ENCODE measurements at places on chromosomes 13 and 19. TPM values are rescaled to one million over a fixed set of nuclear protein-coding genes. Genes with fewer than 3 reads are reported as not detected.

Gene LILRA1
- total RNA-seq, result not detected

Gene FAM98C
- total RNA-seq, result 13.2 TPM

Gene NLRP7
- not detected for total RNA-seq

Gene CRYL1
- 41.3 TPM for total RNA-seq

GRCh38 chr19:17874758-17875135 lies 3.0 kb downstream of the SLC5A5 start:
- no peak for DNase-seq

- DNase-seq, result no peak
These were observed 43.3 kb downstream of the SPATA13 start for GRCh38 chr13:24203811-24204210.

- peak; percentile 55 for DNase-seq
These were observed 725.2 kb upstream of the SLITRK1 start for GRCh38 chr13:84607261-84608013.

DNA sequence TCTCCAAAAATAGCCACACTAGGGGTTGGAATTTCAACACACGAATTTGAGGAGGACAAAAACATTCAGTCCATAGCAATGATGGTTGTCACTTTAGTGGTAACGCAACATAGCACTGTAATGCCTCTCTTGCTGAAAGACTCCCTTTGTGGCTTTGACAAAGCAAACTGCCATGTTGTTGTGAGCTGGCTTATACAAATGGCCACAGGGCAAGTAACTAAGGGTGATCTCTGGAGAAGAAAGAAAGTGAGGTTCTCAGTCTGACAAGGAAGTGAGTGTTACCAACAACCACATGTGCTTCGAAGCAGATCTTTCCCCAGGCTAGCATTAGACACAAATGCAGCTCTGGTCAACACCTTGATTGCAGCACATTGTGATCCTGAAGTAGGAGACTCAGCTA lies 79.1 kb upstream of the PCDH17 start:
- no peak for DNase-seq

- no peak for DNase-seq
These were observed 598.7 kb upstream of the KLF12 start for GRCh38 chr13:74732736-74733385.

DNA sequence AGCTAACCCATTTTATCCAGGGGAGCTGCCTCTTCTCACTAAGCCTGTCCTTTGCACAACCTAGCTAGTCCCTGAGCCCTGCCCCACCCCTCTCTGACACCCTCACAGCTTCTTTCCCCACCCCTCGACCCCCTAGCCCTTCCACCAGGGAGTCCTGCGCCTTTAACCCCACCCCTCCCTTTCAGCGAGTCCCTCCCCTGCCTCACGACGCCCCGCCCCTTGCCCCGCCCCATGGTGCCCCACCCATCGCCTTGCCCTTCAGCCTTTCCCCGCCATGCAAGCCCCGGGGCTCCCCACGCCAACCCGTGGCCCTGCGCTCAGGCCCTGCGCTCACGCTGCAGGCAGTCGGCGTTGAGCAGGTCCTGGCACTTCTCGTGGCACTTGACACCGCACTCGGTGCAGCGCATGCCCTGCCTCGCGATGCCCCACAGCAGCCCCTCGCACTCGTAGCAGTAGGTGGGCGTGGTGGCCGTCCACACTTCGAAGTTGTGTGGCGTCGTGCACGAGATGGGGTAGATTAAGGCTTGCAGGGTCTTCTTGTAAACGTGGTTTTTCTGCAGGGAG lies 40.0 kb downstream of the UNC13A start:
- DNase-seq, result no peak

DNA sequence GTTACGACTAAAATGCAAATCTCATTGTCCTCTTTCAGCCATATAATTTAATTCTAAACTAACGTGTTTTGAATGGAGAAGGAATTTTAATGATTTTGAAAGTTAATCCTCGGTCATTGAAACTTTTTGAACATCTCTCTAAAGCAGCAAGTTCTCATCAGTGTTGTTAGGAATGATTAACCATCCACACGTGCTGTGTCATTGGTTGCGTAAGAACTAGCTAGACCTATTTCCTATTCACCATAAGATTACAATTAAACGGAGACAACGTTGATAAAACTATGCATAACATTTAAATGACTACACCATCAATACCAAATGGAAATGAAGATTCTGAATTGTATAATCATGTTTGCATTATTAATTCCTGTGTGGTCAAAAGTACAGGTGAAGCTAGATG lies 155.6 kb upstream of the IRS2 start:
- peak; percentile 29 for DNase-seq

Data from epithelial cell of proximal tubule (primary cell).